ENCODE measurements at places on chromosomes 3 and 15. TPM values are rescaled to one million over a fixed set of nuclear protein-coding genes. Genes with fewer than 3 reads are reported as not detected.

DNA sequence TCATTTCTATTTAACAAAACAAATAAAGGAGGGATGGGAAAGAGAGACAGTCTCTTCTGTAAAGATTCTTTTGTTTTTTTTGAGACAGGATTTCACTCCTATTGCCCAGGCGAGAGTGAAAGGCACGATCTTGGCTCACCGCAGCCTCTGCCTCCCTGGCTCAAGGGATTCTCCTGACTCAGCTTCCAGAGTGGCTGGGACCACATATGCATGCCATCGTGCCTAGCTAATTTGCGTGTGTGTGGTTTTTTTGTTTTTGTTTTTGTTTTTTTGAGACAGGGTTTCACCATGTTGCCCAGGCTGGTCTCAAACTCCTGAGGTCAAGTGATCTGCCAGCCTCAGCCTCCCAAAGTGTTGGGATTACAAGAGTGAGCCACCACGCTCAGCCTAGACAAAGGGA lies 23.3 kb downstream of the STAG1 start:
- DNase-seq, result no peak

- no peak for DNase-seq
Observed at GRCh38 chr15:48989170-48989569, 25.5 kb upstream of the SHC4 start.

DNA sequence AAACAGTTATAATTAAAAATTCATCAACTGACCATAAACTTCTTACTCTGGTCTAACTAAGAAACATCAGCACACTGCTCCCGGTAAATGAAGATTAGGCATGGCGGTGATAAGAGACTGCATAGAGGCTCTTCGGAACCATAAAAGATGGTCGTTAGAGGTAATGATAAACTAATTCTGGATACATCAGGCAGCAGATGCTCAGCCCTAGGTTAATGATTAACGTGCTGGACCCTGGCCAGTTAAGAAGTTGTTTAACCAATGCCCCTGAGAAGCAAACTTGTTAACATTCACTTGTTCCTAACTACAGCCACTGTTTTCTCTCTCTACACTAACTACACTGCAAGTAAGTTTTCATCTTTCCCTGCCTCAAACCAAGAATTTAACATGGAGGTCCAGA lies 111.5 kb downstream of the PDZRN3 start:
- DNase-seq, result no peak

DNA sequence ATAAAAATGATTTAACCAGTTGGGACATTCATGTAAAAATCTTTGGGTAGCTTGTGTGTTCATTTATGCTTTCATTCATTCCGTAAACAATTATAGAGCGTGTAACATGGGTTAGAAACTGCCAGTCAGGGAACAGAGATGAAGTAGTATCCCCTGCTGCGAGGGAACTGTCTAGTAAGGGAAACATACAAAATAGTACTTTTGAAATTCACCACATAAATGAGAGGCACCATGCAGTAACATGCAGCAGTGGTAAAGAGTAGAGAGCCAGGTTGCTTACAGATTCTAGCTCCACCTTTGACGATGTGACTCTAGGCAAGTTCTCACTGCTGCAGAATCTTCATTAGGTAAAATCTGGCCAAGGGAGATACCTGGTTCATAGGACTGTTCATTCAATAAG lies 938 bp downstream of the DZIP3 start:
- DNase-seq, result peak; percentile 16

GRCh38 chr15:85380812-85381642 lies 624 bp downstream of the AKAP13 start:
- peak; percentile 54 for DNase-seq

DNA sequence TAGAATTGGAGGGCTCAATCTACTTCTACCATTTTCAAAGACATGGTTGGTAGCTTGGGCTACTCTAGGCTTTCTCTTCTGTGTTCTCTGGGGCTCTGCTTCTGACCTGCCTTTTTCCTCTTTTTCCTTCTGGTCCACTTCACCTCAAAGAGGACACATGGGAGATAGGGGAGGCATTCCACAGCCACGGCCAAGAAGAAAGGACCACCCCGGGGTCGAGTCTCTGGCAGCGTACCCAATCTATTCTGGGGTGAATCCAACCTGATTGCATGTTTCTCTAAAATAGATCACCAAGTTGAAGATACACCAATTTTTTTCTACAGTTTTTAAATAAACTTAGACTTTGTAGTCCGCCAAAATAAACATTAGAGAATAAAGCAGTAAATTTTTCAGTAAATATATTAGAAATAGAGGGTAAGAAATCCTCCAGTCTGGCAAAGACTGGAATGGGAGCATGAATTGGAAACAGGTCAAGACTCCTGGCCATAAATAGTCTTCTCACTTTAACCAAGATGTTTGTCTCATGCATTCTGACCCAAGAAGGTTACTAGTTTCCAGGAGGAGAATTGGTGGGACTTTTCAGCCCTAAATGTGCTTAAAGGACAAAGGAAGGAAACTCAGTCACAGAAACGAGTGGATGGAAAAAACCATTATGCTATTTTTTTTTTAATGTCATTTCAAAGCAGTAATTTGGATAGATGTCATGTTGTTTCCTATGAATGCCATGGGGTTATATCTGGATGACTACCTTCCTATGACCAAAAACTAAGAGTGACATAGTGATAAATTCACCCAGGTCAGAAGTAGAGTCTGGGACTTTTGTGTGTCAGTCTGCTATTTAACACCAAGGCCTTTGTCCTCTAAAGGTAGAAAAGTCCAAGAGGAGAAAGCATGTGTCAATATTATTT lies 71.3 kb upstream of the PHLDB2 start:
- no peak for DNase-seq

- no peak for DNase-seq
Observed at GRCh38 chr15:32089851-32090359, 59.6 kb downstream of the CHRNA7 start.

The SMAD6 gene
- total RNA-seq, result 12.5 TPM

The CASR gene
- not detected for total RNA-seq

The CKMT1B gene
- total RNA-seq, result not detected

Data from endothelial cell of umbilical vein (primary cell).